ENCODE measurements at places on chromosomes 13 and 19.

- no peak for DNase-seq
Measured at GRCh38 chr13:96229356-96229755, 139.4 kb downstream of the HS6ST3 start.

GRCh38 chr13:106986033-106986484, 418.1 kb upstream of the ARGLU1 start:
- no peak for DNase-seq

- no peak for DNase-seq
Measured at GRCh38 chr13:41137241-41137640, 4.6 kb upstream of the KBTBD6 start.

DNA sequence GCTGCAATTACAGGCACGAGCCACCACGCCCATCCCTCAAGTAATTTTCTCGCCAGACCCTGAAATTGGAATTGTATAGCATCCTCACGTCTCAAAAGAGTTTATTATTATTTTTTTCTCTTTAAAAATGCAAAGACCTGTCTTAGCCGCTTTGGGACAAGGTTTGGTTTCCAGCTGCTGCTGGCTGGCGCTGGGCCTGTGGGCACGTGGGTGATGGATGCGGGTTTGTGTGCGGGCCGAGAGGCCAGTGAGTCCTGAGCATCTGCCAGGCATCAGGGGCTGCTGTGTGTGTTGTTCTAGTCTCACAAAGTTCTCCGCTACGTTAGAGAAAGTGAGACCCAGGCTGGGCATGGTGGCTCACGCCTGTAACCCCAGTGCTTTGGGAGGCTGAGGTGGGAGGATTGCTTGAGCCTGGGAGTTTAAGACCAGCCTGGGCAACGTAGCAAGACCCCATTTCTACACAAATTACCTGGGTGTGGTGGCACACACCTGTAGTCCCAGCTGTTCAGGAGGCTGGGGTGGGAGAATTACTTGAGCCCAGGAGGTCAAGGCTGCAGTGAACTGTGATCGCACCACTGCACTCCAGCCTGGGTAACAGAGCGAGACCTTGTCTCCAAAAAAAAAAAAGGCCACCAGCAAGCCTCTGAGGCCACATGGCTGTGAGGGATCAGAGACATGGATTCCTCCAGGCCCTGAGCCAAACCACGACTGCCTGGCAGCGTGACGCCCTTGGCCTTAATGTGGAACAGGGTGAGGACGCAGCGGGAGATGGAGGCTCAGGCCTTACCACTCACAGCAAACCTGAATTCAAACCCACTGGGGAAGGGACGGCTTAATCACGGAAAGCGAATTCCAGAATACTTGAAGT, 4.7 kb upstream of the TMPRSS9 start:
- no peak for DNase-seq

- no peak for DNase-seq
Measured at GRCh38 chr13:39881383-39881782, 225.9 kb downstream of the COG6 start.

GRCh38 chr13:49410006-49410405, 33.9 kb downstream of the CAB39L start:
- DNase-seq, result no peak

DNA sequence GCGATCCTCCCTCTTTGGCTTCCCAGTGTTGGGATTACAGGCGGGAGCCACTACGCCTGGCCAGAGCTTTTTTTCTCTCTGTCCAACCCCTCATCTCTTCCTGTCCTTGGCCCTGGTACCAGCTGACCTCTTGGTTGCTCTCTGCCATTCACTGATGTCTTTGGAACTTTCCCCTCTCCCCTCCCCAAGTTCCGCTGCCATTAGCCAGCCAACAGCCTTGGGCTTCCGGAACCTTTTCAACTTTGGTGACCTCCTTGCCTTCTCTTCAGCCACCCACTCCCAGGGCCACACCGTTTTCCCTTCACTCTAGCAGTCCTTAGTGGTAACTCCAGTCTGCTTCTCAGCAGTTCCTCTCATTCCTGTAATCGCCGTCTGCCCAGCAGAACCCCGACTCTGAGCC, 4.3 kb downstream of the WTIP start:
- DNase-seq, result no peak

GRCh38 chr19:45785781-45786532, 3.7 kb upstream of the DMPK start:
- no peak for DNase-seq

- DNase-seq, result peak; percentile 74
Measured at GRCh38 chr13:19959141-19959830, 759 bp downstream of the ZMYM2 start.

DNA sequence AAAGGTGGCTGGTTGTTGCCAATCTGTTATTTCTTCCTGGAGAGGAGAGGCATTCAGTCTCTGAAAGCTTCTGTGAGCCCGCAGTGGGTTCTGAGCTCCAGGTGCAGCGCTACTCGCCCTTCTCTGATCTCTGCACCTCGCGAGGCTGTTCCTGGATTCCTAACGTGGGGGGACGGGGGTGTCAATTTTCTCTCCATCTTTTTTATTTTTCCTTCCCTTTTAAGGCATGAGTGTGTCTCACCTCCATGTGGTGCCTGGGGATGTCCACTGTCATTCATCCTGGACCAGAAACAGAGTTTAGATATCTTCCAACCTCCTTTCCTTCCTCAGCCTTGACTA, 626 bp downstream of the ZNF233 start:
- no peak for DNase-seq

DNA sequence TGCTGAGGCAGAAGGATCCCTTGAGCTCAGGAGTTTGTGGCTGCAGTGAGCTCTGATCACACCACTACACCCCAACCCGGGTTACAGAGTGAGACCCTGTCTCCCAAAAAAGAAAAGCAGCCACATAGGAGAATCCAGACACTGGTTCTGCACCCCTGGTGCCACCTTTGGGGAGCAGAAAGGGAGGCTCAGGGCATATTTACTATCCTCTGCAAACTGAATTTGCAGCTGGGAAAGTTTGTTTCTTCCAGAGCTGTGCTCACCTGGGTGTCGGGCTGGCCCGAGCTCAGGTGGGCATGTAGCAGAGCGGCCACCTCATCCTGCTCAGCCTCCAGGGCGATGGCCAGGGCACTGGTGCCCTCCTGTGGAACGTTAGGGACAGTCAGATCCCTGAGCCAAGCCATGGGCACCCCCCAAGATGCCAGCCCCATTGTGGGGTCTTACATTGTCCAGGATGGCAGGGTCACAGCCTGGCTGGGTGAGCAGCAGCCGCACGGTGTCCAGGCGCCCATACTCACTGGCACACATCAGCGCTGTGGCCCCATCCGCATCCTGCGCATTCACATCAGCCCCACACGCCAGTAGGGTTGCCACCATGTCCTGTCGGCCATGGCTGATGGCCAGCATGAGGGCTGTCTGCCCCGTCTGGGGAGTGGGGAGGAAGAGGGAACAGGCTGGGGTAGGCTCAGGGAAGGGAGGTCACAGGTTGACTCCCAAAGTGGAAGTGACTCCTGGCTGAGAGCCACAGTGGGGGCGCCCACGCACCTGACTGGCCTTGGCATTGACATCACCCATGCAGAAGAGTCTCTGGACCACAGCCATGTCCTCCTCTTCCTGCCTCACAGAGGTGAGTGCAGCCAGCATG, 3.1 kb downstream of the RPS28 start:
- DNase-seq, result no peak

- DNase-seq, result peak; percentile 20
Measured at GRCh38 chr13:40438999-40439797, 227.2 kb downstream of the FOXO1 start.

DNA sequence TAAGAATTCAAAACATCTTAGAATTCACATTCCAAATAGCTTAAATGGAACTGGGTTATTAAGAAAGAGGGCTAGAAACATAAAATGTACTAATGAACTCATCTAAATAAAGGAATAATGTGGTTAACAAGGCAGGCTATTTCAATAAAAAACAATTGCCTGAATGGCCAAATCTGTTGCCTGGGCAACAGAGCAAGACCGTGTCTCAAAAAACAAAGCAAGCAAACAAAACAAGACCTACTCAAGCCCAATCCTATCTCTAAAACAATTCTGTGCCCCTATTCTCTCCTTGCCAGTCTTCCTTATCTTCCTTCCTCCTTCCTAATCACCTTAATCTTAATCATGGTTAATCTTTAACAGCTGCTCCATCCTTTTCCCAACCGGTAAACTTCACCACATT, 12.1 kb downstream of the IGFL1 start:
- no peak for DNase-seq

- DNase-seq, result no peak
Measured at GRCh38 chr13:24148414-24149235, 11.9 kb upstream of the SPATA13 start.

DNA sequence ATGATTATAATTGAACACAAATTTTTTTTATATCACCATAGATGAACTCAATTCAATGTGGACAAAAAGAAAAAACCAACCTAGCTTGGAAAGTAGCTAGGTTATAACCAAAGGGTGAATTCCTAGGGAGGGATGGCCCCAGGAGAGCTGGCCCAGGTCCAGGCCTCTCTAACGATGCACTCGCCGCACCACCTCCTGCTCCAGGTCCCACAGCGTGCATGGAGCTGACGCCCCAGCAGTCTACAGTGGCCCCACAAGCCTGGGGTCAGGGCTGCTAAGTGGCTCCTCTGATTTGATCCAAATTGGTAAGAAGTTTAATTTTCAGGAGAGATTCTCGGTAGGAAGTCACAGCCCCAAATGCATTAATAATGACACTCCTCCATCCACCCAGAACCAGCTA, 48.8 kb downstream of the TSHZ3 start:
- no peak for DNase-seq

DNA sequence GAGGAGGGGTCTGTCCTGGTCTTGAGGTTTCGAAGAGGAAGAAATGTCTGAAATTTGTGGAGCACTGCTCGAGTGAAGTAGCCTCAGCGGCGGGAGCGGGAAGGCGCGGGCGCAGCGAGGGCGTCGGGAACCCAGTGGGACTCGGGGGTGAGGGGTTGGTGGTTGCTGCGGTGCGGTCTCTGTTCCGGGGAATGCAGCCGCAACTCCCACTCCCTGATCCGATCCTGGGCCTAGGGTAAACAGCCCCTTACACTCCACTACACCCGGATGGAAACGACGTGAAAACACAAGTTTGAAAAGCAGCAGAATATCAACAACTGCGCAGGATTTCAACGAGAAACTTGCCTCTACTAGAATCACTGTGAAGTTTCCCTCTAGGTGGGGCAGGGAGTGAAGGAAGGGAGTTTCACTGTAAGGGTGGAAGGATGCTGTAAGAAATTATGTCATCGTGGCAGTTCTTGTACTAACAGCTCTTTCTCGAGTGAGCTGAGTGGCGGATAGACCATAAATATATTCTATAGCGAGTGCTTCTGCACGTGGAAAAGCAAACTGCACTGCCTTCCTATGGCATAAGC, 2.0 kb upstream of the KLF12 start:
- DNase-seq, result peak; percentile 55

DNA sequence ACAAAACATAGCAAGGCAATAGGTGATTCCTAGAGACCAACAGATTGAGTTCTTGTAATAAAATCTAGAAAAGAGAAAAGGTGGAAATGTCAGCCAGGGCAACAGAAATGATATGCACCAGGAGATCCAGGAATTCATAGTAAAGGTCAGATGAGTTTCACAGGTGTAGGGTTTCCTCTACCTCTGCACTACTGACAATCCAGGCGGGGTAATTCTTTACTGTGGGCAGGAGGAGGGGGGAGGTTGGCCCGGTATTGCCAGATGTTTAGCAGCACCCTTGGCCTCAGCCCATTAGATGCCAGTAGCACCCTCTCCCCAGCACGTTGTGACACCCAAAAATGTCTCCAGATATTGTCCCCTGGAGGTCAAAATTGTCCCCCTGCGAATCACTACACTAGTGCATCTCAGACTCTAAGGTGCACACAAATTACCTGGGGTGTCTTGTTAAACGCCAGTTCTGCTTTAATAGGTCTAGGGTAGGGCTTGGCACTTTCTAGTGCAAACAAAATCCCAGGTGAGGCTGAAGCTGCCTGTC, 3.5 kb upstream of the UBAC2 start:
- no peak for DNase-seq

- DNase-seq, result no peak
Measured at GRCh38 chr19:30673336-30673735, 301.2 kb downstream of the ZNF536 start.

DNA sequence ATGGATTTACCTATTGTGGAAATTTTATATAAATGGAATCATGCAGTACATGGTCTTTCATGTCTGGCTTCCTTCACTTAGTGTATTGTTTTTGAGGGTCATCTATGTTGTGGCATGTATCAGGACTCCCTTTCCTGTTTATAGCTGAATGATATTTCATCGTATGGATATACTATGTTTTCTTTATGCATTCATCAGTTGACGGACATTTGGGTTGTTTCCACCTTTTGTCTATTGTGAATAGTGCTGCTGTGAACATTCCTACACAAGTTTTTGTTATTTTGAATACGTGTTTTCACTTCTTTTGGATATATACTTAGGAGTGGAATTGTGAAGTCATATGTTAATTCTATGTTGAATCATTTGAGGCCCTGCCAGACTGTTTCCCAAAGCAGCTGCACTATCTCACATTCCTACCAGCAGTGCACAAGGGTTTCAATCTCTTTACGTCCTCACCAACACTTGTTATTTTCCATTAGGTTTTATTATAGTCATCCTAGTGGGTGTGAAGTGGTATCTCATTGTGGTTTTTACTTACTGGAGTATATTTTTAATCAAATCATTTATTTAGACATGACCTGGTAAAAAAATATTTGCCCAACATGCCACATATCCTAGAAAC, 262.7 kb downstream of the DLEU7 start:
- DNase-seq, result no peak

- no peak for DNase-seq
Measured at GRCh38 chr13:34430294-34430693, 511.8 kb upstream of the NBEA start.

- no peak for DNase-seq
Measured at GRCh38 chr19:9178901-9179300, at the start of gene OR7D2. Gene OR7D2 (plus strand): TSS chr19:9178979. CDS start chr19:9185782, 6,803 bp downstream.

- DNase-seq, result peak; percentile 95
Measured at GRCh38 chr19:45091031-45091923, 1.7 kb upstream of the PPP1R37 start.

- no peak for DNase-seq
Measured at GRCh38 chr19:15433519-15434069, 14.8 kb upstream of the AKAP8L start.

DNA sequence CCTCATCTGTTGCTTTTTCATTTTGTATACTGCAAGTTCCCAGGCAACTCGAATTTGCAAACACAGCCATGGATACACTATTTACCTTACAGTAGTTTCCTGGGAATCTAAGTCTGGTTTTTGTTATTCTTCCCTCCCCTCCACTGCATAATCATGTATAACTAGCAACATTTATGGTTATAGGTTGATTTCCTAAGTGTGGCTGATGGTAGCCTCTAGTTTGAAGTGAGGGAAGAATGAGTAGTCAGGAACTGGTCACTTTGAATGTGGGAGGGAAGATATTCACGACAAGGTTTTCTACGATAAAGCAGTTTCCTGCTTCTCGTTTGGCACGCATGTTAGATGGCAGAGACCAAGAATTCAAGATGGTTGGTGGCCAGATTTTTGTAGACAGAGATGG, at the start of gene KCNRG:
KCNRG (plus strand) TSS at position 187 of the 400 bp plus-strand sequence; CDS start at position 237, 50 bp downstream.
- no peak for DNase-seq

DNA sequence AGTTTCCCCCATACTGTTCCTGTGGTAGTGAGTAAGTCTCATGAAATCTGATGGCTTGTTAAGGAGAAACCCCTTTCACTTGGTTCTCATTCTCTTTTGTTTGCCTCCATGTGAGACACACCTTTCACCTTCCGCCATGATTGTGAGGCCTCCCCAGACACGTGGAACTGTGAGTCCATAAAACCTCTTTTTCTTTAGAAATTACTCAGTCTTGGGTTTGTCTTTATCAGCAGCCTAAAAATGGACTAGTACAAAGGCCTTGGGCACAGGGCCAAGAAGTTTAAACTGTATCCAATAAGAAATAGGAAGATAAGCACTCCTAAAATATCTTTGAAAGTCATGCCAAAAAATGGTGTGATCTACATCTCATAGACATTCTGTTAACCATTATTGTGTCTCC, 176.9 kb downstream of the TBC1D4 start:
- no peak for DNase-seq

Data from stimulated activated naive CD8-positive, alpha-beta T cell treated with anti-CD3 and anti-CD28 coated beads, Interleukin-15, Interleukin-2, amounts not matched to agents 100 U/mL and 50 U/mL, for 24 hours (primary cell).